ENCODE measurements at places on chromosomes 12 and 14.

- peak; percentile 5 for ATAC-seq
Observed at GRCh38 chr12:124566997-124567672, at the start of gene NCOR2. Gene NCOR2 (minus strand): TSS chr12:124567612. CDS start chr12:124495251, 72,361 bp downstream.

DNA sequence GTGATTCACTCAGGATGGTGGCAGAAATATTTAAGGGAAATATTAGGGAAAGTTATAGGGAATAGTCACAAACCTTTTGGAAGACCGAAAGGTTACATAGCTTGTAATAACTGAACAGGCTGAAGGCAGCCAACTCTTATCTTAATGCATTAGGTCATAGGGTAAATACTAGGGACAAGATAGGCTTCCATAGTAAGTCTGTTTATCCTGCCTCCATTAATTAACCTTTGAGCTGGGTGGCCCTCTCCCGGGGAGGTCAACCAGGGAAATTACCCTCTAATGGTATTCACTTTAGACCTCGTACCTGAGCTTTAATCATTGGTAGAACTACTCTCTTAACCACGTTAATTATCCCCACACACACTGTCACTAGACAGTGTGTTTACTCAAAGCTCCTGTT is 981.8 kb downstream of the SLC16A7 start:
- no peak for ATAC-seq

- no peak for ATAC-seq
Observed at GRCh38 chr14:56129933-56130332, 11.7 kb downstream of the PELI2 start.

DNA sequence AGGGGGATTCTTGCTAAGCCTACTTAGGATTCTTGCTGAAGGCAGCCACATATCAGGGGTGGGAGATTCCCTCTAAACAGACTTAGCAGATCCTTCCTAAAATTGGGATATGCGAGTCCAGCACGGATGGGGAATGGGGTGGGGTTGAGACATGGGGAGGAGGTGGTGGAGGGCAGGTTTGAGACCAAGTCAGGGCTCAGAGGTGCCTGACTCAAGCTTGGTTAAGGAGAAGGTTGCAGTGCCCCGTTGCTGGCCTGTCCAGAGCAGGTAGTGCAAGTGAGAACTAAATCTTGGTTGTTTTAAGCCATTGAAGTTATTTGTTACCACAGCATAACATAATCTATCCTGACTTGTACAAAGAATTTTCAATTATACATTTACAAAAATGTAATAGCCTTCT is 359.7 kb downstream of the AACS start:
- no peak for ATAC-seq

Measured in SK-N-SH treated with all-trans-retinoic acid at 6 μM for 48 hours (cell line).